ENCODE measurements at places on chromosomes 5 and 9.

GRCh38 chr9:123996731-123997421 lies 14.7 kb upstream of the LHX2 start:
- peaks cover 2% of the 10 kb centered on the region for H3K36me3 ChIP-seq
- DNase-seq, result peak; percentile 73
- peaks cover 27% of the 10 kb centered on the region for H3K4me1 ChIP-seq

- H3K4me3 ChIP-seq, result no peak overlapping the region
- no peak for DNase-seq
- peaks cover 2% of the 10 kb centered on the region for H3K4me1 ChIP-seq
- no peaks in the 10 kb centered on the region for H3K36me3 ChIP-seq
- no peak overlapping the region for H3K27ac ChIP-seq
Measured at GRCh38 chr9:94159069-94159939, 75.0 kb downstream of the PTPDC1 start.

GRCh38 chr5:83354958-83355357 lies 116.6 kb upstream of the VCAN start:
- no peaks in the 10 kb centered on the region for H3K27me3 ChIP-seq
- no peak for DNase-seq
- no peak overlapping the region for H3K4me3 ChIP-seq
- H3K36me3 ChIP-seq, result no peaks in the 10 kb centered on the region

DNA sequence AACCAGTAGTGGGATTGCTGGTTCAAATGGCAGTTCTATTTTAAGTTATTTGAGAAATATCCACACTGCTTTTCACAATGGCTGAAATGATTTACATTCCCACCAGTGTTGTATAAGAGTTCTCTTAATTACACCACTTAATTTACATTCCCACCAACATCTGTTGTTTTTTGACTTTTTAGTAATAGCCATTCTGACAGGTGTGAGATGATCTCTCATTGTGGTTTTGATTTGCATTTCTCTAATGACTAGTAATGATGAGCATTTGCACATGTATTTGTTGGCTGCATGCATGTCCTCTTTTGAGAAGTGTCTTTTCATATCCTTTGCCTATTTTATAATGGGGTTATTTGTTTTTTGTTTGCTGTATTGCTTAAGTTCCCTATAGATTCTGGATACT lies 688.3 kb downstream of the PRR16 start:
- no peak overlapping the region for H3K27ac ChIP-seq
- no peaks in the 10 kb centered on the region for H3K4me1 ChIP-seq
- H3K36me3 ChIP-seq, result no peaks in the 10 kb centered on the region
- no peaks in the 10 kb centered on the region for H3K27me3 ChIP-seq
- DNase-seq, result no peak

DNA sequence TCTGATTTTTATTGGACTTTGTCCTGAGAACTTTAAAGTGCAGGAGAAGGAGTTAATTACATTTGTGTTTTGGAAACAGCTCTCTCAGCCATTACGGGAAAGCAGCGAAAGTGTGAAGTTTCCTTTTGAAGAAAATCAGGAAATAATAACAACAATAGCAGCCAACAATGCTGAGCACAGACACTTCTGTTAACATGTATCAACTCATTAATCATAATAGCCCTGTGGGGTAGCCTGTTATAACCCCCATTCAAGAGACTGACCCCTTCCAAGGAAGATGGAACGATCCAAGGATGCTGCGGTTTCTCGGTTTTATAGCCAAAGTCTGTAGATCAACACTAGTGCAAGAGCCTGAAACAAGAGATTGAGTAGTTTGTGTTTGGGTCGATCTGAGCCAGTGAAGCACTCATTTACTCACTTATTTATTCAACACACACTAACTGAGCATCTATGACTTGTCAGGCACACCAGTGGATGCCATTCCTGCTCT lies 195.5 kb downstream of the DRD1 start:
- no peaks in the 10 kb centered on the region for H3K36me3 ChIP-seq
- peaks cover 5% of the 10 kb centered on the region for H3K4me1 ChIP-seq
- no peak overlapping the region for H3K4me3 ChIP-seq
- H3K27ac ChIP-seq, result no peak overlapping the region

GRCh38 chr5:7586480-7586879 lies 190.5 kb downstream of the ADCY2 start:
- H3K27me3 ChIP-seq, result no peaks in the 10 kb centered on the region
- H3K27ac ChIP-seq, result no peak overlapping the region
- no peaks in the 10 kb centered on the region for H3K4me1 ChIP-seq
- H3K36me3 ChIP-seq, result no peaks in the 10 kb centered on the region
- no peak for DNase-seq
- no peak overlapping the region for H3K4me3 ChIP-seq

DNA sequence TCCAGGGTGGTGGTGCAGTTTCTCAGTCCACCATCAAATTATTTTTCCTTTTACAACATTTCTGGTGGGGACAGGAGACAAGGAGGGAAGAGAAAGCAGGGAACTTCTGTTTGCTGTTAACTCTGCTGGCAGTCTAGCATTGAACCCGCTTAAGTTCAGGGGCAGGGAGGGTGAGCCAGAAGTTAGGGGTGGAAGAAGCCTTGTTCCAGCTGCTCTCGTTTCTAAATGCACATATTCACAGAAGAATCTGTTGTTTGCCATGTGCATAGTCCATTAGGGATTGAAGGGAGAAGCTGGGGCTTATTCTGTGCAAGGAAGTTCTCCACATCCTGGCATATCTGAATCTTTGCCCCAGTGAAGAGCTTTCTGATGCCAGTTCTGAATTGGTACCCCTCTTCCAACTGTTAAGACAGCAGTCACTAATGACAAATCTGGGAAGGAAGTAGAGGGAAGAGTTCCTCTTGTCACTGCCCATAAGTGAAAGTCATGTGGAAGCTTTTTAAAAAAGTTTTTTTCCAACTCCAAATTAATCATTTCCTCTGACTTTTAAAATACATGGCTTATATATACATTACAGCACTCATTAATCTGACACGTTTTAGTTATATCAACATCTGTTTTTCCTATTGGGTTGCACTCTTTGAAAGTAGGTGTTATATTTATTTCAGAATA lies 32.6 kb upstream of the ACOT12 start:
- H3K27me3 ChIP-seq, result no peaks in the 10 kb centered on the region
- DNase-seq, result peak; percentile 54
- H3K36me3 ChIP-seq, result peaks cover 3% of the 10 kb centered on the region
- H3K4me1 ChIP-seq, result peaks cover 12% of the 10 kb centered on the region
- H3K4me3 ChIP-seq, result no peak overlapping the region
- no peak overlapping the region for H3K27ac ChIP-seq

- H3K27ac ChIP-seq, result no peak overlapping the region
- H3K36me3 ChIP-seq, result peaks cover 7% of the 10 kb centered on the region
- DNase-seq, result no peak
- no peaks in the 10 kb centered on the region for H3K27me3 ChIP-seq
Measured at GRCh38 chr9:127507751-127508648, 56.7 kb downstream of the LRSAM1 start.

DNA sequence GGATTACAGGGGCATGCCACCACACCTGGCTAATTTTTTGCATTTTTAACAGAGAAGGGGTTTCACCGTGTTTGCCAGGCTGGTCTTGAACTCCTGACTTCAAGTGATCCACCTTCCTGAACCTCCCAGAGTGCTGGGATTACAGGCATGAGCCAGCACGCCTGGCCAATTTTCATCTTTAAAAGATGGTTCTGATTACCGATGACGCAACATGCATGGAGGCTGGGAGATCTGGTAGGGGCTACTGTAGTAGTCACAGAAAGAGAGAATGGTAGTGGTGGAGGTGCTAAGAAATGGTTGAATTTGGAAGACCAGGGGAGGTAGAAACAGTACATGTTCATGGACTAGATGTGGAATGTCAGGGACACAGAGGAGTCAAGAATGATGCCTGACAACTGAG lies 22.4 kb upstream of the RETREG1 start:
- peaks cover 6% of the 10 kb centered on the region for H3K27me3 ChIP-seq
- peaks cover 4% of the 10 kb centered on the region for H3K4me1 ChIP-seq
- no peaks in the 10 kb centered on the region for H3K36me3 ChIP-seq
- no peak for DNase-seq

GRCh38 chr5:41048986-41049385 lies 22.2 kb downstream of the MROH2B start:
- DNase-seq, result no peak
- no peaks in the 10 kb centered on the region for H3K36me3 ChIP-seq
- no peak overlapping the region for H3K4me3 ChIP-seq
- no peak overlapping the region for H3K27ac ChIP-seq
- H3K4me1 ChIP-seq, result no peaks in the 10 kb centered on the region
